Adipocyte (in vitro differentiated cells): ENCODE measurements at places on chromosomes 1 and 21.

DNA sequence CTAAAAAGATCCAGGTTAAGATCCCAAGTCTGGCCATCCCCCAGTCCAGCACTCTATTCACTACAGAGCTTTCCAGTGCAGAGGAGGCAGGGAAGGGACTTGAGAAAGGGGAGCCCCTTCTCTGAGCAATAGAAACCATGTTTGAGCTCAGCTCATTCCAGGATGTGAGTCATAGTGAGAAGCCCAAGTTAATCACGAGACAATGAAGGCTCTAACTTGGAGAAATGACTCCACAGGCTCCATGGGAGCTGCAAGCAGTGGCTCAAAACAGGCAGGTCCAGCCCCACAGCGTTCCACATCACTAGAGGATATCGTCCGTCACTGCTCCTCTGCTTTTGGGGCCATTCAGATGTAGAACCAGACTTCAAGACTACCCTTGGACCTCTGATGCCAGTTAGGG lies 59.1 kb downstream of the CAMK2N1 start:
- peak; percentile 51 for DNase-seq

GRCh38 chr21:26136671-26137070 lies 33.9 kb downstream of the APP start:
- DNase-seq = no peak

DNA sequence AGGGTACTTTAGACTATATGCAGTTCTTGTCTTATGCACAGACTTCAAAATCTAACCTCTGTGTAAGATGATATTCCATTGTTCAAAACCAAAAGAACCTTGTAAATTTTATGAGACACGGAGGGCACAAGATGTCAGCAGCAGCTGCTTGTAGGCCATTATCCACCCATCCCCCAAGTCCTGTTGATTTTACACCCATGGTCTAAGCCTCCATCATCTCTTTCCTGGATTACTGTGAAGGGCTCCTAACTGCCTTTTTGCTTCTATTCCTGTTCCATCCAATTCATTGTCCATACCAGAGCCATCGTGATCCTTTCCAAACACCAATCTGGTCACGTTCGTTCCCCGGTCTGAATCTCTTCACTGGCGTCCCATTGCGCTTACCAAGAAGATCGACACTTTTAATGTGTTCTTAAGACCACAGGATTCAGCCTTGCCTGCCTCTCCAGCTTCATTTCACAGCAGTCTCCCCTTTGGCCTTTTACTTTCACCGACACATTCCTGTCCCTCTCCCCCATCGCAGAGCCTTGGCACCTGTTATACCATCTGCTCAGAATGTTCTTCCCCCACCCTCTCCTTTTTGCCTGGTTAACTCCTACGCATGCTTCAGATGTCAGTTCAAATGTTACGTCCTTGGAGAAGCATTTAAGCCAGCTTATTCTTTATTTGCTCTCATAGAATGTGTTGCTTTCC lies 107.3 kb upstream of the POU3F1 start:
- DNase-seq = no peak

DNA sequence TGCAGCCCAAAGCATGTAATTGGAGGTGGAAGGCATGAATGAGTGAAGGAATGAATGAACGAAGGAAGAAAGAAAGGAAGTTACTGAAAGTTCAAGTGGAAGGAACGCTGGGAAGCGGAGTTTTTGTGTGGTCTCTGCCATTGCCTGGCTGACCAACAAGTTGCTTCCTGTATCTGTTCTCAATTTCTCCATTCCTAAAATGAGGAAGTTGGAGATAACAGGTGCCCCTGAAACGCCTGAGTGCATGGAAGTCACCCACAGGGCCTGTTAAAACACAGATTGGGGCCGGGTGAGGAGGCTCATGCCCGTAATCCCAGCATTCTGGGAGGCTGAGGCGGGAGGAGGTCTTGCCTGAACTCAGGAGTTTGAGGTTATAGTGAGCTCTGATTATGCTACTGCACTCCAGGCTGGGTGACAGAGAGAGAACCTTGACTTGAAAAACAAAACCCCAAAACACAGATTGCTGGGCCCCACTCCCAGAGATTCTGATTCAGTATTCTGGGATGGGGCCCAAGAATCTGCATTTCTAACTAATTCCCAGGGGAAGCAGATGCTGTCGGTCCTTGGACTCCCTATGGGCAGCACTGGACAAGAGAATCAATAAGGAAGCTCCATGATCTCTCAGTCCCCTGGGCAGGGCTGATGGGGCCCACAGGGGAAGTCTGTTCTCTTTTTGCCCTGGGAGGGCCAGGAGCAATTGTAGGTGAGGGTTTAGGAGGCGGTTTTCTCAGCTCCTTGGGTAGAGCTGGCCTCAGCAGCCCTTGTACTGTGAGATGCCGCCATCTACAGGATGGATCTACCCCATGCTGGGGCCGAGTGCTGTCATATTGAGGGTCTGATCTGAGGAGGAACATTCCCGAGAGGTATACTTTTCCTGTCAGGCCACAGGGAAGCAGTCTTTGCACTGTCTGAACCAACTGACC lies 3.3 kb upstream of the CNR2 start:
- DNase-seq = peak; percentile 74

DNA sequence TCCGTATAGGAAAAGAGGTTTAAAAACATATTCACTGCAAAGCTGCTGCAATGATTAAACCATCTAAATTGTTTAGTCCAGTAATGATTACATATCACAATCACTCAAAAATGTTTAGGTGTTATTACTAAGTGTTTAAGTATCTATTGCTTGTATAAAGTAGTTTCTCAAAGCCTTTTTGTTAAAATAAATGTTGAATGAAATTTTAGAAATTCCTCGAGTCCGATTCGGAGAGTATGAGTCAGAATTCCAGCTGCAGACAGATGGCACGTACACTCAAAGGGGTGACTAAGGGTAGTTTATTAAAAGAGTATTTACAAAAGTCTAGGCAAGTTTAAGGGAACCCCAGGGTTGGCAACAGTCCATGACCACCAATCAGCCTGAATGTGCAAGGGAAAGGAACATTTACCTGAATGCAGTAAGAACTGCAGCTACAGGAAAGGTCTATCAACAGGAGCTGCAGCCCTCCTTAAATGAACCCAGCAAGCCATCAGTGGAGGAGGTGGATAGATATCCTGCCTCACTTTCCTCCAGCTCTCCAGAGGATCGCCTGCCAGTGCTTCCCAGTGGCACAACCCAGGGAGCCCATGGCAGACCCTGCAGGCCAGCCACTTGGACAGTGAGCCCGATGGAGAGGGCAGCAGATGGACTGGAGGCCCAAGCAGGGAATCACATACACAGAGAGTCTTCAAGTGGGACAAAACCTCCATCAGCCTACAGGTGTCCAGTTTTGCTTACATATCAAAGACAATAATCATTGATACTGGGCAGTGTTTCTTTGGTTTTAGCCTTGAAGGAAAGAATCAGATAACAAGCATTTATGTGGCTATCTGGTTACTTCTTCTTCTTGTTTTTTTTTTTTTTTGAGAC lies 92.1 kb upstream of the SLC44A3 start:
- DNase-seq = peak; percentile 92

DNA sequence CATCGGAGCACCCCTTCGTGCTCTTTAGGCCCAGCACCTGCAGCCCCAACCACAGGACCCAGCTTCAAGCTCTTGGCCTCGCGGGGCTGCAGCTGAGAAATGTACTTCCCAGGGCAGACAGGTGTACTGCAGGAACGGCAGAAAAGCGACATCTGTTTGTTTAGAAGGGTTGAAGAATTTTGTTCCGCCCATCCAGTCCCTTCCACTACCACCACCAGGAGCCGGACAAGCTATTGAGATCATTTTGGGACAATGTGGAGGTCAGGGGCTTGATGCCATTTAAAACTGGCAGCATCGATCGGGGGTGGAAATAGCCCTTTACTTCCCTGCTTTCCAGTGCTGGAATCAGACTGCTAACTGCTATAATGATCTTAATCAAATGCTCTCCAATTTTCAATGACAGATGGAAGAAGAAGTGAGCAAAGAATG lies 1.7 kb downstream of the SERTAD4 start:
- DNase-seq = no peak

DNA sequence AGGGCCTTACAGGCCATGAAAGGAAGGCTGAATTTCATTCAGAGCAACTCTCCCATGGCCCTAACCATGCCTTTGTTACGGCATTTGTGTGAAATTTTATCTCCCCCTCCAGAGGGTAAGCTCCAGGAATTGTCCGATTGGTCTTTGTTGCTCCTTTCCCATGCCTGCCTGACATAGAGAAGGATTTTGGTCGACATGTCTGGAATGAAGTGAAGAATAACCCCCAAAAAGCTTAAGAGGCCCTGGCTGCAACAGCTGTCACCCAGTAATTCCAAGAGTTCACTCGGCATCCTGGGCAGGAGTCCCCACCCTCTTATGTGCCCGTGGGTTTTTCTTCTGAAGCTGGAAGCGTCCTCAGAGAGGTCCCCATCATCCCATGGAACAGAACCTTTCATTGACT lies 20.6 kb downstream of the CDA start:
- DNase-seq = no peak

DNA sequence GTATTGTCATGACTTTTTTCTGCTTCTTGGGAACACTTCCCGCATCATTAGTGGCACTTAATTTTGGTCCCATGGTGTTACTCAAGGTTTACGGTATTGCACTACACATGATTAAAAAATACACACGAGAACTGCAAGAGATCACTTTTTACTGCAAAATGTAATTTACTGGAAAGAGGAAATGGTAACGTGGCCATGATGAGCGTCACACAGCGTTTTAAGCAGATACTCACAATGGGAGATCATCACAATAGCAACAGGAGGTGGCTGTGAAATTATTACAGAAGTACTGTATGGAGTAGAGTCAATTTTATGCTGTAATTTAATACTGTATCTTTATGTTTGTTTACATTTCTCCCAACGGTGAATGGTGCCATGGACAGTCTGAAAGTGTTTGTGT lies 1510.3 kb downstream of the AMY1C start:
- DNase-seq = no peak

GRCh38 chr1:40034869-40035268 lies 5.7 kb upstream of the CAP1 start:
- no peak for DNase-seq

- no peak for DNase-seq
These were observed 2.6 kb upstream of the RAB7B start for GRCh38 chr1:206005778-206006180.

GRCh38 chr1:98550076-98550475 lies 111.4 kb upstream of the SNX7 start:
- no peak for DNase-seq

DNA sequence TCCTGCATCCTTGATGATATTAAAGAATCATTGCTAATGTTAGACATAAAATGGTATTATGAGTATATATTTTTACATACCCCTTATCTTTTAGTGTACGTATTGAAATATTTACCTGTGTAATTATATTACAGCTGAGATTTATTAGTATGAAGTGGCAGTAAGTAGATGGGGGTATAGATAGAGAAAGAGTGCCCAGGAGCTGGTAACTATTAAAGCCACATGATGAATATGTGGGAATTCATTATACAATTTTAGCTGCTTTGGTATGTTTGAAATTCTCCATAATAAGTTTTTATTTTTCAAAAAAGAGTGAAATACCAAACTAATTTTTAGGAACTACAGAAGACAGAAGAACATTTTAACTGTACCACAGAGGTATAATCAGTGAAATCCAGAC lies 339.0 kb downstream of the PLPP3 start:
- no peak for DNase-seq

DNA sequence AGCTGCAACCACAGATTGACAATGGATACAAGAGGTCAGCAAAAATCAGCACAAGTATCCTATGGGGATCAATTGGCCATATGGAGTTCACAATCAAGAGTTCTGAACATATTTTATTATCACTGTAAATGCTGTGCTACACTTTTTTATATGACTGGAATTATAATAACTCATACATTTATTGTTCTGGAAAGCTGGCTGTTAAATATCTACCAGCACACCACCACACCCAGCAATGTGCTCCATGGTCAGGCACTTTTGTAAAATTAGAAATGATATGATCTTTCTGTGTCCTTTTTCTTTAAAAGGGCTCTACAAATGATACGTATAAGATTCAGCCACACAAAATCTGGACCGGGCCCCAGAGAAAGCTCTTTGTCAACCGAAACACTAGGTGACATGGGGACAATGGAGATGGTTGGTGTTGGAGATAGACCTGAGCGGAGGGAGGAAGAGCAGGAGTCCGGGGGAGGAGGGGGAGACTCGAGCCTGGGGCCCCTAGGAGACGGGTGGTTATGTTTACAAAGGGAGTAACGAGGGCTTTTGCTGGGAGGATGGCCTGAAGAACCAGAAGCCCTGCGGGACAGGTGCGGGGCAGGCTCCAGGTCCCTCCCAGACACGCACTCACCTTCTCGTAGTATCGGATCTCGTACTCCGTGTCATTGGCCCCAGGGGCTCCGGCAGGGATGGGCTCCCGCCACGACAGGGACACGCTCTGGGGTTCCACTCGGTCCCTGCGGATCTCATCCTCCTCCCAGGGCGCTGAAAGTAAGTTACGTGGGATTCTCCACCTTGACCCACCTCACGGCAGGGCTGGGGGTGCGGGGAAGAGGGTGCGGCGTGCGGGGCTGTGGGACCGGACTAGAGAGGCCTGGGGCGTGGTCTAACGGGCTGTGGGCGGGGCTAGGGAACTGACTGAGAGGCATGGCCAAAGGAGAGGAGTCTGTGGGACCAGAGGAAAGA lies 30.0 kb downstream of the EPHA10 start:
- no peak for DNase-seq

DNA sequence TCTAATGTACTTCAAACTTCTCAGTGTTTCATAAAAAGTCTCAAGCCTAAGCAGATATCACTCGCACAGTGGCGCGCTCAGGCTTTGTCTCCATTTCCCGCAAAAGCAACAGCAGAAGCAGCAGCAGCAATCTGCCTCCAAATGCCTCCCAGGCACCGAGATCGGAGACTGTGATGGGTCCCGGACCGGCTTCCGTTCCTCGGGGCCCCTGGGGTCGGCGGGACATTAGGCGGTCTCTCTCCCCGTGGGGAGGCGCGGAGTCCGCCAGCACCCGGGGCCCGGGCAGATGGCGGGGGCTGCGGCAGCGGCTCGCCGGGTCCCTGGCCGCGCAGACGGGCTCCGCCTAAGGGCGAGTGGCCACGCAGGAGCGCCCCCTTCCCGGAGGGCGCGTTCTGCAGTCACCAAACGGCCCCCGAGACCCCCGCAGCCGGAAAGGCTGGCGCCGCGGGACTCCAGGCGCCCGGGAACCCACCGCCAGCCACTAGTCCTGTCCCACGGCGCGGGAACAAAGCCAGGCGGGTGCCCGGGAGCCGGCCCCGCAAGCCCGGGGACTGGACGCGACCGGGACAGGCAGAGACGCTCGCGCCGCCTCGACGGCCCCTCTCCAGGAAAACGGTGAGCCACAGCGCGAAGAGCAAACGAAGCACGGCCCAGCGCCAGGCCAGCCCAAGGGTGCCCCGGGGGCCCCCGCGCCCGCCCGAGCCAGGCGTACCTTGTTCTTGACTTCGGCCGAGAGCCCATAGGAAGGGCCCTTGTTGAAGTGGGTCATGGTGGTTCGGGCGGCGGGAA lies 590 bp downstream of the CNN3 start:
- peak; percentile 84 for DNase-seq

GRCh38 chr1:202146993-202147392 lies 2.5 kb upstream of the ARL8A start:
- DNase-seq = no peak

DNA sequence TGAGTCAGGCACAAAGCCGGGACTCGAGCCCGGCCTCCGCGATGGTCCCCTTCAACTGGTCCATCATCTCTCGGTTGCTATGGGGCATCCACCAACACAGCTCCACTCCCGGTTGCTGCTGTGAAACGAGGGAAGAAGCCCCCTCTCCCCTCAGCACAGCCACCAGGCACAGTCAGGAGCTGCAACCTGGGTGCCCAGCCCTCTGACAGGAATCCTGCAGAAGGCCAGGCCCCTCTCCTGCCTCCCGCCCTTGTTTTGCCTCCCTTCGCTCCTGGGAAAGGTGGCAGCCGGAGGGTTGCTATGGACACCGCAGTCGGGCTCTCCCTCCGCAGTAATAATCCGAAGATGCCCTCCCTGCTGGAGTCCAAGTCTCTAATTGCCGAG lies 8.9 kb upstream of the KCNN3 start:
- no peak for DNase-seq

GRCh38 chr21:38683222-38683621 lies 122.5 kb upstream of the ETS2 start:
- peak; percentile 54 for DNase-seq
